ENCODE measurements at places on chromosomes 11 and 22.

- DNase-seq = no peak
Observed at GRCh38 chr22:43859176-43859575, 3.1 kb downstream of the SULT4A1 start.

GRCh38 chr11:92311616-92312449, 87.2 kb downstream of the FAT3 start:
- DNase-seq = no peak

DNA sequence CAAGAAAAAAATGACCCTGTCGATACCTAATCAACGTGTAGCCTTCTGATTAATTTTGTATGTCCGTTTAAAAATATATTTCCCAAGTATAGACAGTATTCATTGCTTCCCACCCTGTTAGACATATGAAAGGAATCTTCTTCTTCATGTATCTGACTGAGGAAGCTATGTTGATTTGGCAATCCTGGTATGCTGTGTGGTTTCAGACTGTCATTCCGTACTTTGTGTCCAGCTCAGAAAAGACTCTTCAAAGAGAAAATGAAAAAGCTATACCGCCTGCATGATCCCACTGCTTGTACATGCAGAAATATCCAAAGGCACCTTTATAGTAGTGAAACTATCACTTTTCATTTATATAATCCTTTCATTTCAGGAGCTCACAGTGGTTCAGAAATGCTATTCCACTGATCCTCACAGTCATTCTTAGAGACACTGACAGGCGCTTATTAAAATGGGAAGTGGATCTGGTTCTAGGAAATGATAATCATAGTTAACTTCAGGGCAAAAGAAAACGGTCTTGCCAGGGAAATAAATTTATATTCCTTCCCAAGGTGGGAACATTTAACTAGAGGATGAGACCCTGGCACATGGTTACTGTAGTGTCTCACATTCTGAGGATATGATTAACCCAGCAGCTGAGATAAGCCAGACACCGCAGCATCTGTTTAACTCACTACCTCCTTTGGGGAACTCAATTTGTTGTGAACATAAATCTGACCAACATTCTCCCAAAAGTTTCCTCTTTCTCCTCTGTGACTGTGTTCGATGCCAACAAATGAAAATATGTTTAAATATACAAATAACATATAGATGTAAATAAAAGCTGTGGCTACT, 599.2 kb upstream of the LUZP2 start:
- no peak for DNase-seq

DNA sequence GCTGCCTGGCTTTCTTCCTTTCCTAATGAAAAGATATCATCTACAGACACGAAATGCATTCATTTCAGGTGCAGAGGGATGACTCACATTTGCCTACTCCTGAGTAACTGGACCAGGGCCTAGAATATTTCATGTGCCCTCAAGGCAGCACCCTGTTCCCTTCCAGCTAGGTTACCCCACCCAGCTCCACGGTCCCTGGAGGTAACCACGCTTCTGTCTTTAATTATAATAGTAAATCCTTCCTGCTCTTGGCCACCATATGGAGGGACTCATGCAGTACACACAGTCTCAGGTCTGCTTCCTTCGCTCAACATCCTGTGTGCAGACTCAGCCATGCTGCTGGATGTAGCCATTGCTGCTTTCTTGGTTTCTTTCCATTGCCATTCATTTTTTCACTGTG, 22.3 kb downstream of the DHCR7 start:
- DNase-seq = no peak

DNA sequence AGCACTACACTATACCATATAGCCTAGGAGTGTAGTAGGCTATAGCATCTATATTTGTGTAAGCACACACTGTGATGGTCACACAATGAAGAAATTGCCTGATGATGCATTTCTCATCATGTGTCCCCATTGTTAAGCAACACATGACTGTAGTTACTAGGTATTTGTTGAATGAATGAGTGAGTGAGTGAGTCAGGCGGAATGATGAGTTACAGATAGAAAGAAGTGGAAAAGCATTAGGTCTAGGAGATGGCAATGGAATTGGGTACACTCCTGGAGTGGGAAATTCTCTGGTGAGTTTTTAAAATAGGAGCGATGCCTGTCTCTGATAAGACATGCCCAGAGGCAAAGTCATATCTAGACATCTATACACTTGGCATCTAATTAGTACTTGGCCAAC, 160.5 kb upstream of the TBCEL start:
- DNase-seq = no peak

GRCh38 chr11:117839936-117840813, 15.6 kb upstream of the FXYD2 start:
- DNase-seq = no peak

- no peak for DNase-seq
Observed at GRCh38 chr11:27672836-27673464, 27.3 kb downstream of the BDNF start.

DNA sequence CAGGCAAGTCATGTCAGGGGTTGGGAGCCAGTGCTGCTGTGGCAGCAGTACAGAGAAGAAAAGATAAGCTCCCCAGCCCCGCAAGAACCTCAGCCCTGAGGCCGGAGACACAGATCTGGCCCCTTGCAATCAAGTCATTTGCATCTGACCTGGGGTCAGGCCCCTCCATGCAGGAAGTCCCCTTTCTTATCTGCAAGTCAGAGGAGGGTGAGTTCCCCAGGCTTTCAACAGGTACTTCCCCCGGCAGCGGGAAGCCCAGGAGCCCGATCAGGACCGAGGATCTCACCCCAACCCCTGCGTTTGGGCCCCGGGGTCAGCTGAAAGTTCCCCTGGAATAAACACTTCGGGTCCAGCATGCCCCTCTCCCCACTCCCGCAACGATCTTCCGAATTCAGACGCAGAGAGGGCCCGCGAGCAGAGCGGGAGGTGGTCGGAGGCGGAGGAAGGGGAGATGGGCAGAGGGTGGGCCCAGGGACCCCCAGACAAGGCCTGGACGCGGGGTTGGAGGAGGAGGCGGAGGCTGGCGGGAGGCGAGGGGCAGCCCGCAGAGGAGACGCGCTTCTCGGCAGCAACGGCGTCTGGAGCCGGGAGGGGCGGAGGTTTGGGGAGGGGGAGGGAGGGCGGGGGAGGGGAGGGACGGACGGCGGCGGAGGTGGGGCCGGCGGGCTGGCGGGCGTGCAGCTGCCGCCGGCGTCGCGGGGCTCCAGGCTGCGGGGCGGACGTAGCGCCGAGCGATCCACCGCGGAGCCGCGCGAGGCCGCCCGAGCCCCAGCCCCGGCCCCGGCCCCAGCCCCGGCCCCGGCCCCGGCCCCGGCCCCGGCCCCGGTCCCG, at the start of gene TSPAN18:
TSS of gene TSPAN18 (plus strand) at position 680 of the 831 bp plus-strand sequence. CDS start 179,455 bp downstream, outside the sequence.
- peak; percentile 73 for DNase-seq

DNA sequence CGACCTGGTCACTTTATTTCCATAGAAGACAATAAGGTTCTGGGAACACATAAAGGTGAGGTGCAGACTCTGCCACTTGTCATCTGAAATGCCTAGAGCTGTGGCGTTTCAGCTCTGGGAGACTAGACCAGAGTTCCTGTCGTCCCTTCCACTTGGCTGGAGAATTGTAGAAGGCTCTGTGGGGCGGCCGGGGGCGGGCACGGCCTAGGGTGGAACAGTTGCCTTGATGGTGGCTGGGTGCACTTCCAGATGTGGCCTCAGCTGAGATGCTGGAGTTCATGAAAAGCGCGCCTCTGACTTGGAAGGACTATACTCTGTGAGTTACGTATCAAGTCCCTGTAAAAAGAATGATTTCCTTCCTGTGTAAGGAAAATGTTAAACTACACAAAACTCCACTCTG, 16.8 kb downstream of the TRMU start:
- no peak for DNase-seq

GRCh38 chr11:31118566-31118965, 251.0 kb downstream of the DCDC1 start:
- no peak for DNase-seq

DNA sequence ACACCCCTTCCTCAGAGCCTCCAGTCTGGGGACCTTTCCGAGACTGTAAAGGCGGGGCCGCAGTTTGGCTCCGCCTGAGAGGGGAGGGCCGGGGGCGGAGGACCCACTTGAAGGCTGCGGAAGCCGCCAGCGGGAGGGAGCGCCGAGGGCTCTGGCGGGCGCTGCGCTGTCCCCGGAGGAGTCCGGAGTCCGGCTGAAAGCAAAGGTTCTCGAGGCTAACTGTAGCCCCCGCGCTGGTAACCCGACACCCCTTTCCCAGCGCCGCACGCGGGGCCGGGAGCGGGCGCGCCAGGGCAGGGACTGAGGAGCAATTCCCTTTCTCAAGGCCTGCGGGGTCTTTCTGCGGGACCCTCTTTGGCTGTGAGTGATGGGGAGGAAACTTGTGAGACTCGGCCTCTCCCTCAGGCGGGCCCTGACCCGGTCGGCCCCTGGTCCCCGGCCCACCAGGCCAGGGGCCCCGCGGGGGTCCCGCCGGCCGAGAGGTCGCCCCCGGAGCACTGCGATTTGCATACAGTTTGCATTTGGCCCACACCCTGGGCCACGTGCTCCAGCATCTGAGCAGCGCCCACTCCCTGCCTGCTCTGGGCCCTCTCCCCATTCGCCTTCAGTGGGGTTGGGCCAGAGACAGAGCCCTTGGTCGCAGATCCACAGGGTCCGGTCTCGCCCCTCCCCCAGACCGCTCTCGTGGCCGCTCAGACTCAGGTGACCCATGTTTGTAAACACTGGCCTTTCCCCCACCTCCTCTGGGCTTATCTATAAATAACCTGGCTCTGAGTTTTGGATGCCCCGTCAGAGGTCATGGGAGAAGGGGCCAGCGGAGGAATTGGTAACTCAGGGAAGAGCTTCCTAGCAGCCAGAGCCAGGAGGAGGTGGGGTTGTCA, 519 bp upstream of the ART5 start:
- DNase-seq = peak; percentile 44

GRCh38 chr11:122711831-122712381, 56.4 kb downstream of the UBASH3B start:
- DNase-seq = no peak

Measured in GM12892 (cell line).